ENCODE measurements at places on chromosomes 6 and 20.

DNA sequence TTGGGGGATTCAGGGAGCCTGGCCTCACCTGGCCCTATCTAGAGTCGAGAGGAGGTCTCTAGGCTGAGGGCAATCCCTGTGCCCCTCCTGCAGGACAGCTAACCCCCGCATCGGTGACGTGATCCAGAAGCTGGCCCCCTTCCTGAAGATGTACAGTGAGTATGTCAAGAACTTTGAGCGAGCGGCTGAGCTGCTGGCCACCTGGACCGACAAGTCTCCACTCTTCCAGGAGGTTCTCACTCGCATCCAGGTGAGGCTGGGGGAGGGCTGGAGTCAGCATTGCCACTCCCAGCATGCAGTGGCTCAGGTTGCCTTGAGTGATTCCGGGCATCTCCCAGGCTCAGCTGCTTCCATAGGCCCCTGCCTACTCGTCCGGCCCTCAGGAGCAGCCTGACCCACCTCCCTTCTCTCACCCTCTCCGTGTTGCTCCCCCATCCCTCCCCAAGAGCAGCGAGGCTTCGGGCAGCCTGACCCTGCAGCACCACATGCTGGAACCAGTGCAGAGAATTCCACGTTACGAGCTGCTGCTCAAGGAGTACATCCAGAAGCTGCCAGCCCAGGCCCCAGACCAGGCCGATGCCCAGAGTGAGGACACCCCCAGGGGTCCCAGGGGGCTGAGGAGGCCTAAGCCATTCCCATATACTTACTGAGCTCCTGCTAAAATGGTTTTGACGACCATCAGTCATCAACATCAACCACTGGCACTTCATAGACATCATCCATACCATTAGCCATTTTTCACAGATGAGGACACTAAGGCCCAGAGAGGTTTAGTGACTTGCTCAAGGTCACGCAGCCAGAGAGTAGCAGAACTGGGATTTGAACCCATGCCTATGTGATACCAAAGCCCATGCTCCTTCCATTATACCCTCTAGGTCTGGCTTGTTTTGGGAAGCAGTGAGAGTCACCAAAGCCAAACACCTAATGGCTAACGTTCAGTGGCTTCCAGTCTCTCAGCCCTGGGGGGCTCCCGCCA is 8.3 kb downstream of the FGD2 start:
- no peak for DNase-seq

GRCh38 chr6:128508588-128509296 is 11.7 kb downstream of the PTPRK start:
- DNase-seq, result no peak

- no peak for DNase-seq
Measured at GRCh38 chr20:1861347-1861976, 33.7 kb upstream of the SIRPA start.

DNA sequence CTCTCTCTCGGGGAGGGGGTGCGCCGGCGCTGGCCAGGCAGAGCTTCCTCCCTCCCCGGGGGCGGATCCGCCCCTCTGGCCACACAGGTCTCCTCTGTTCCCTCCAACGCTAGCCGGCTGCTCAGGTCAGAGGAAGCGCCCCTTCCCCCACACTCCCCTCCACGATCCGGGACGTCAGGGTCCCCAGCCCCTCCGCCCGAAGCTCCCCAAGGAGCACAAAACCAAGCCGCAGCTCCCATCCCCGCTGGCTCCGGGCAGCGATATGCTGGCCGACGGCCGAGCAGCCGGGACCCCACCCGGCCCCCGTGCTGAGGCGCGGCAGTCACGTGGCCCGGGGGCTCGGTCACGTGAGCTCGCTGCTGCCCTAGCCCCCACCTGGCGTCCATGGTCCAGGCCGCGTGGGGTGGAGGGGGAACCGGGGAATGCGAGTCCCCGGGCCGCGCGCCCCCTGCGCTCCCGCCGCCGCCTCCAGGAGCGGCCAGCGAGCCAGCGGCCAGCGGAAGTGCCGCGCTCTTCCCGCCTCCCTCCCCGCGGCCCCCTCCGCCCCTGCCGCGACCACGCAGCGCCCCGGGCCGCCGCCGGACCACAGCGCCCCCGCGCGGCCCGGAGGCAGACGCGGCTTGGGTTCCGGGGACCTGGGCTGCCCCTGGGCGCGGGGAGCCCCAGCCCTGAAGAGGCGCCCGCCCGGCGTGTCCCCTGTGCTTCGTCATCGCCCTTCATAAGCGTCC is at the start of gene SLC35B2:
SLC35B2 (minus strand) TSS at position 504 of the 728 bp plus-strand sequence; CDS start at position 386, 118 bp downstream.
- DNase-seq, result no peak

DNA sequence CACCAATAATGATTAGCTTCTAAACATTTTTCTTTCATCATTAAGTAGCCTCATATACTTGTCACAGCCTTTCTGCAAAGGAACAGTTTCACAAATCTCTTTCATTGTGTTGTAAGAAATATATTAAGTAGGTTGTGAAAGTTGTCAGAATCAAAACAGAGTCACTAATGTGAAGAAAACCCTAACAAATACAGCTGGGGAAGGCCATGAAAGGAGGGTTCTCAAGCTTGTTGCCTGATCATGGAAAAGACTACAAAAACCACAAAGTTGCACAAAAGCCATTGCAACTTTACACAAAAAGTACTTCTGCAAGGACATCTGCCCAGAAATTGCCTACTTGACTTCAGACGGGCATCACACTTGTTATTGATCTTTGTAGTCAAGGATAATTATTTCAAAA is 216.1 kb downstream of the ALDH8A1 start:
- no peak for DNase-seq
